Activated T-cell treated with anti-CD3 and anti-CD28 coated beads, Interleukin-2, amount 50 U/mL, for 72 hours (primary cell): ENCODE measurements at places on chromosomes 3 and 15. TPM values are rescaled to one million over a fixed set of nuclear protein-coding genes. Genes with fewer than 3 reads are reported as not detected.

DAZL gene
- not detected for total RNA-seq

BUB1B gene
- total RNA-seq = 86.5 TPM

ADIPOQ gene
- total RNA-seq = not detected

CILP gene
- total RNA-seq = not detected

MYH15 gene
- 1.3 TPM for total RNA-seq

CADM2 gene
- total RNA-seq = not detected

C3orf85 gene
- not detected for total RNA-seq

PLSCR2 gene
- 0.34 TPM for total RNA-seq

DNA sequence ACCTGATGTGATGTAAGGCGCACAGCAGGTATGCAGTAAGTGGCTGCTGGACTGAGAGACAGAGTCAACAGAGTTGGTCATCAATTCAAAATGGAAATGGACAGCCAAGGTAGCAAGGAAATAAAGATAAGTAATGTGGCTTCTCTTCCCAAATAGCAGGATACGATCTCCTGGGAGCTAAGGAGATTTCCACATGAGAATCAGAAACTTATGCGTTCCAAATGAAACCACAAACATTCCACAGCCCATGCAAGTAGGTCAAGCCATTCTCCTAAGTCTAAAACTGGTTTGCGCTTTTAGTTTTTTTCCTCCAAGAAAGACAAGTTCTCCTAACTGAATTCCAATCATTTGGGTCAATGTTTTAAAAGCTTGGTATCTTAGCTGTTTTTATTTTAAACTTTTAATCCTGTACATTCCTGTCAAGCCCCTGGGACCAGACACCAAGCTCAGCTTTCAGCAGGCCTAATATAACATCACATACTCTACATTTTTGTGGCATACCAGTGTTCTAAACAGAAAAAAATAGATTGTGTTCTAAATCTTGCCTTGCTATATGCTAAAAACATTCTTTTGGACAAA is 73.7 kb upstream of the TSPAN3 start:
- H3K27me3 ChIP-seq = no peaks in the 10 kb centered on the region
- H3K36me3 ChIP-seq = peaks cover 15% of the 10 kb centered on the region

GRCh38 chr3:153734777-153735551 is 386.2 kb upstream of the ARHGEF26 start:
- no peak overlapping the region for H3K4me3 ChIP-seq
- peaks cover 4% of the 10 kb centered on the region for H3K36me3 ChIP-seq

GRCh38 chr15:40904552-40905201 is 10.4 kb downstream of the VPS18 start:
- no peaks in the 10 kb centered on the region for H3K27me3 ChIP-seq
- no peak overlapping the region for H3K4me3 ChIP-seq

DNA sequence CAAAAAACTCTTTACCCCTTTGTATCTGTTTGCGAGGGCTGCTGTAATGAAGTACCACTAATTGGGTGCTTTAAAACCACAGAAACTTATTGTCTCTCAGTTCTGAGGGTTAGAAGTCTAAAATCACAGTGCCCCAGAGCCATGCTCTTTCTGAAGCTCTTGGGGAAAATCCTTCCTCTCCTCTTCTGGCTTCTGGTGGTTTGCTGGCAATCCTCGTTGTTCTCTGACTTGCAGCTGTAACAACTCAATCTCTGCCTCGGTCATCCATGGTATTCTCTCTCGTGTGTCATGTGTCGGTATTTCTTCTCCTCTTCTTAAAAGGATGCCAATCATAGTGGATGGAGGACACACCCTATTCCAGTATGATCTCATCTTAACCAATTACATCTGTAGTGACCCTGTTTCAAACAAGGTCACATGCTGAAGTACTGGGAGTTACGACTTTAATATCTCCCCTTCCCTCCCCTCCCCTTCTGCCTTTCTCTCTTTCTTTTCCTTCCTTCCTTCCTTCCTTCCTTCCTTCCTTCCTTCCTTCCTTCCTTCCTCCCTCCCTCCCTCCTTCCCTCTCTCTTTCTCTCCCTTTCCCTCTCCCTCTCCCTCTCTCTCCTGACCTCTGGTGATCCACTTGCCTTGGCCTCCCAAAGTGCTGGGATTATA is 6.5 kb upstream of the ARL8B start:
- peaks cover 11% of the 10 kb centered on the region for H3K4me1 ChIP-seq
- no peaks in the 10 kb centered on the region for H3K27me3 ChIP-seq
- H3K36me3 ChIP-seq = no peaks in the 10 kb centered on the region
- no peak overlapping the region for H3K27ac ChIP-seq

- H3K36me3 ChIP-seq = peaks cover 5% of the 10 kb centered on the region
- H3K27ac ChIP-seq = peak overlapping the region; percentile 43
Observed at GRCh38 chr3:31772272-31772671, 208.8 kb downstream of the OSBPL10 start.

GRCh38 chr3:42763021-42763420 is 10.0 kb downstream of the CCDC13 start:
- no peaks in the 10 kb centered on the region for H3K36me3 ChIP-seq
- H3K4me3 ChIP-seq = no peak overlapping the region
- H3K4me1 ChIP-seq = no peaks in the 10 kb centered on the region

DNA sequence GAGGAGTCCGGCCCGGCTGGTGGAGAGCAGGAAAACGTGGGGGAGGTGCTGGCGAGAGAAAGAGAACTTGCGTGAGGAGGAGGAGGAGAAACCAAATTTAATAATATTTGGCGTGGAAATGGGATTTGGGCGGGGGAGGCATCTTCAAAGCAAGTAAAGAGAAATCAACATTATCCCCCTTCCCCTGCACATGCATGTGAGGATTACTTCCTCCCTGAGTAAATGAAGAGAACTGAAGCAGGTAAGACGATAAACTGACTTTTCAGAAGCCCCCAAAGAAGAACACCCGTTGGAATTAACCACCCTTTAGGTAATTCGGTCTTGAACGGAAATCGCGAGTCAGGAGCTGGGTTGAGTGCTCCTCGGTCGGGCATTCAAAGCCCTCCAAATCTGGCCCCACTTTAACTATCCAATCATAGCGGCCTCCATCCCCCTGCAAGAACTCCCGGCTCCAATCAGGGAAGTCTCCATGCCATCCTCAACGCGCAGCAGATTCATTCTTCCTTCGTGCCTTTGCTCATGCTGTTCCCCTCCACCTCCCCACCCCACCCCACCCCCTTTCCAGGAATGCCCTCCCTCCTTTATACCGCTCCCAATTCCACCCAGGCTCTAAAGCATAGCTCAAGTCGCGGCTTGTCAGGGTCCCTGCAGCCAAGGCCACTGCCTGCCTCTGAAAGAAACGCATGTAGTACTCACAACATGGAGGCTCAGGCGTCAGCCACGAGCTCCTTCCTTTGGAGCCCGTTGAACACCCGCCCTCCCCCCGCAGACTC is 545 bp upstream of the RFX7 start:
- peak; percentile 31 for DNase-seq
- H3K36me3 ChIP-seq = peaks cover 3% of the 10 kb centered on the region
- H3K4me3 ChIP-seq = peak overlapping the region; percentile 90
- H3K27ac ChIP-seq = peak overlapping the region; percentile 90

DNA sequence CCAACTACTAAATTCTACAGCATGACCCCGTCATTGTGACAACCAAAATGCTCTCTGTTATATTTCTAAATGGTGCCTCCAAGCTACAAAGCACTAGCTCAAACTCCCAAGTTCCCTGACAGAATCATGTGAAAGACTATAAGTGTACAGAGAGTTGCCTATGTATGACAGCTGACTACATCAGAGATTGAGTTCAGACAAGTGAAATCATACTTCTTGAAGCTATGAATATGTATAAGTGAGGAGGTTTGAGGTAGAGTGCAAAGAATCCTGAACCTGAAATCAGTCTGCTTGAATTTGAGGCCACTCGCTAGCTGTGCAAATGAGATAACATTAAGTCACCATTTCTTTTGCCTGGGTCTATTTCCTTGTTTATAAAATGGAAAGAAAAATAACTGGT is 63.9 kb upstream of the TP63 start:
- H3K27ac ChIP-seq = no peak overlapping the region
- DNase-seq = no peak
- peaks cover 1% of the 10 kb centered on the region for H3K36me3 ChIP-seq
- no peak overlapping the region for H3K4me3 ChIP-seq

DNA sequence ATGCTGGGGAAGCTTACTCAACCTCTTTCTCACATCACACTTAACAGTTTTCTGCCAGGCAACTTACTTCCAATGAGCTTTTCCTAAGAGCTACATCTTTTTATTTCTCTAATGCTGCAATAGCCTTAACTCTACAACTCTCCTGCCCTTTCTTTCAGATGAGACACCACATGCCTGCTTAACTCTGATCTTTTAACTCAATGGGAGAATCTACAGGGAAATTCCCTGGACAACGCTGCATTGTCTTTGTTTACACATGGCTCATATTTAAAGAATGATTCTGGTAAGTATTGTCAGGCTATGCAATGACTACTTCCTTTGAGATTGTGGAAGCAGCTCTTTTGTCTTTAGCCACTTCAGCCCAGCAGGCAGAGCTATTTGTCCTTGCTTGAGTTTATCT is 353.1 kb upstream of the BCHE start:
- H3K36me3 ChIP-seq = peaks cover 2% of the 10 kb centered on the region
- H3K4me3 ChIP-seq = no peak overlapping the region
- DNase-seq = no peak

- no peak for DNase-seq
- no peak overlapping the region for H3K4me3 ChIP-seq
- no peaks in the 10 kb centered on the region for H3K4me1 ChIP-seq
- no peaks in the 10 kb centered on the region for H3K36me3 ChIP-seq
- no peak overlapping the region for H3K27ac ChIP-seq
- no peaks in the 10 kb centered on the region for H3K27me3 ChIP-seq
Observed at GRCh38 chr3:138845181-138845601, 10.5 kb upstream of the PIK3CB start.

DNA sequence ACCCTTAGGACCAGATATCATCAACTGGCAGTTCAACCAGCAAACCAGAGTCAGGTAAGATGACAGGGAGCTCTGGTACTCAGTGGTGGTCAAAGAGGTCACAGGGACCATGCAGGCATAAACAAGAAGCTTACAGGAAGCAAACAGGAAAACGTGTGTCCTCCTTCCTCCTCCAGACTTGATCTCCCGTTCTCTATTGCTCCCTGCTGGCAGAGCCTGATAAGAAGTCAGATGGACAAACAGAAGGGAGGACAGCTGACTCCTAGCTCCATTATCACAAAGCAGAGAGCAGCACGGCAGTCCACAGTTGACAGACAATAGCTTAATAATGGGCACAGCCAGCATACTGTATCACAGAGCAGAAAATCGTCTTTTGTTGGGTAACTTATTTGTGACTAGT is 156.5 kb upstream of the SLC2A2 start:
- H3K4me1 ChIP-seq = peaks cover 74% of the 10 kb centered on the region
- DNase-seq = no peak
- no peak overlapping the region for H3K4me3 ChIP-seq
- H3K36me3 ChIP-seq = peaks cover 3% of the 10 kb centered on the region

- no peak for DNase-seq
- no peaks in the 10 kb centered on the region for H3K36me3 ChIP-seq
- H3K4me3 ChIP-seq = no peak overlapping the region
- H3K27me3 ChIP-seq = no peaks in the 10 kb centered on the region
- H3K27ac ChIP-seq = no peak overlapping the region
Observed at GRCh38 chr15:48221885-48222284, 15.8 kb downstream of the SLC12A1 start.

GRCh38 chr3:82496890-82497560 is 735.6 kb upstream of the GBE1 start:
- H3K36me3 ChIP-seq = no peaks in the 10 kb centered on the region
- no peak overlapping the region for H3K4me3 ChIP-seq
- no peaks in the 10 kb centered on the region for H3K4me1 ChIP-seq
- no peak for DNase-seq
- no peaks in the 10 kb centered on the region for H3K27me3 ChIP-seq
- no peak overlapping the region for H3K27ac ChIP-seq

GRCh38 chr15:70535071-70535954 is 228.0 kb downstream of the UACA start:
- DNase-seq = peak; percentile 61
- H3K27ac ChIP-seq = peak overlapping the region; percentile 30
- peaks cover 7% of the 10 kb centered on the region for H3K27me3 ChIP-seq
- H3K4me1 ChIP-seq = peaks cover 42% of the 10 kb centered on the region
- no peaks in the 10 kb centered on the region for H3K36me3 ChIP-seq

GRCh38 chr15:31298707-31299172 is 27.9 kb upstream of the KLF13 start:
- H3K36me3 ChIP-seq = no peaks in the 10 kb centered on the region
- H3K4me3 ChIP-seq = no peak overlapping the region
- no peak for DNase-seq
- peaks cover 19% of the 10 kb centered on the region for H3K4me1 ChIP-seq

GRCh38 chr15:87728998-87729397 is 527.5 kb downstream of the NTRK3 start:
- no peaks in the 10 kb centered on the region for H3K36me3 ChIP-seq
- no peak for DNase-seq
- H3K4me3 ChIP-seq = no peak overlapping the region
- H3K4me1 ChIP-seq = no peaks in the 10 kb centered on the region
- no peaks in the 10 kb centered on the region for H3K27me3 ChIP-seq

DNA sequence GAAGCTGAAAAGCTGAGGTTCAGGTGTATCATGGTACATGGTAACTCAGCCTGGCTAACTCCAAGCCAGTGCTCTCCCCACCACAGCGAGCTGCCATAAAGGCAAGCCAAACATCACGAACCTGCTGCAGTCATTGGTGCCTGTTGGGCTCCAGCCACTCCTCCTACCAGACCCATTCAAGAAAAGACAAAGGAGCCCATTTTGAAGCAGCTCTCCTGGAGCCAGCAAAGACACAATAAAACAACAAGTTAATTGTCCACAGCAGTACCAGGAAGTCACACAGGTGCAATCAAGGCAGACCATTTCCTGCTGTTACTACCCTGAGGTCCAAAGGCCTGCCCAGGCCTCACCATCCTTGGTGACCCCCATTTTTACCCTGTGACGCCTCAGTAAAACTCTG is 77.6 kb downstream of the DAPK2 start:
- no peak overlapping the region for H3K4me3 ChIP-seq
- H3K27me3 ChIP-seq = no peaks in the 10 kb centered on the region
- H3K4me1 ChIP-seq = peaks cover 42% of the 10 kb centered on the region

DNA sequence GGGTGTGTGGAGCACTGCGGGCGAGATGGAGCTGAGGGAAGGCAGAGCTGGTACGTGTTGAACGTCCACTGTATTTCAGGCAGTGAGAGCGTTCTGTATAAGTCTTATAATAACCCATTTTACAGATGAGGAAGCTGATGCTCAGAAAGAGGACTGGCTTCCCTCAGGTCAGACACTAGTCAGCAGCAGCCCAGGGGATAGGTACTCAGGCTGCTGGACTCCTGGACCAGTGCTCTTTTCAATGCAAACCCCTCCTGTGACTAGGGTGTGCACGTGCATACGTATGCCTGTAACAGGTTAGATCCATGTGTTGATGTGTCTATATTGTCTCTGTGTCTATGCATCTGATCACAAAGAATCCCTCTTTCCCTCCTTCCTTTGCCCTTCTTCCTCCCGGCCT is 8.3 kb upstream of the IL16 start:
- peaks cover 10% of the 10 kb centered on the region for H3K4me1 ChIP-seq
- H3K4me3 ChIP-seq = no peak overlapping the region
- peaks cover 29% of the 10 kb centered on the region for H3K27me3 ChIP-seq
- no peak for DNase-seq
- H3K36me3 ChIP-seq = no peaks in the 10 kb centered on the region

DNA sequence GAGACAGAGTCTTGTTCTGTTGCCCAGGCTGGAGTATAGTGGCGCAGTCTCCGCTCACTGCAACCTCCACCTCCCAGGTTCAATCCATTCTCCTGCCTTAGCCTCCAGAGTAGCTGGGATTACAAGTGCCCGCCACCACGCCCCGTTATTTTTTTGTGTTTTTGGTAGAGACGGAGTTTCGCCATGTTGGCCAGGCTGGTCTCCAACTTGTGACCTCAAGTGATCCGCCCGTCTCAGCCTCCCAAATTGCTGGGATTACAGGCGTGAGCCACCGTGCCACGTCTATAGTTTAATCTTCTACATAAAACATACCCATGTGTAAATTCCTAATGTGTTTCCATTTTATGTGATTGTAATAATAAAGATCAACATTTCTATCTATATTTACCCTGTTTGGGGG is 1.7 kb downstream of the GALK2 start:
- no peak overlapping the region for H3K27ac ChIP-seq
- no peaks in the 10 kb centered on the region for H3K27me3 ChIP-seq
- DNase-seq = no peak
- peaks cover 2% of the 10 kb centered on the region for H3K36me3 ChIP-seq
